ENCODE measurements at places on chromosomes 16 and 17.
A peak's percentile ranks its signal among the peaks of the same experiment; 100 is the strongest.

- DNase-seq: peak; percentile 13
Observed at GRCh38 chr17:48100591-48101011, 677 bp downstream of the CBX1 start.

DNA sequence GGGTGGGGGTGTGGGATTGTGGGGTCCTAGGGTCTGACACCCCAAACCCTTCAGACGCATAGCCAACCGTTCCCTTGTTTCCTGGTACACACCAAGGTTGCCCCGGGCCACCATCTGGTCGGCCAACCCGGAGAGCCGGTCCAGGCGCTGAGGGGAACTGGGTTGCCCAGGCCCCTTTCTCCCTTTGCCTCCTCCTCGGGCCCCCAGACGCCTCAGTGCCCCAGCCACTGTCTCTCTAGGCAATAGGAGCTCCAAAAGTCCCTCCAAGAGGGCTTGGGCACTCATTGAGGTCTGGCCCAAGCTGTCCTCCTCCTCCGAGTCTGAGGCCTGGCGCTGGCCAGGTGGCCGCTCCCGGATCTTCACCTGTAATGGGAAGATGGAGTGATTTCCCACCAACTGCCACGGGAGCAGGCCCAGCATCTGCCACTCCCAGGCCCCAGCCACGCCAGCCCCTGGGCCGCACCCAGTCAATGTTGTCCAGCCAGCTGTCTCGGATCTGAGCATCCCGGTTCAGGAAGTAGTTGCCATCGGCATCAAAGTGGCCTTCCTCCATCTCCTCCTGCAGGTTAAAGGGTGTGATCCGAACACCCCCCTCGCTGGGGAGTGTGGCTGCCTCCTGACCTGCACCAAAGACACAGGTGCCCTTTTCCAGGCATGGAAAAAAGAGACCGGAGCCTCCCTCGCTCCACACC, 1.5 kb downstream of the CD2BP2 start:
- DNase-seq: no peak

DNA sequence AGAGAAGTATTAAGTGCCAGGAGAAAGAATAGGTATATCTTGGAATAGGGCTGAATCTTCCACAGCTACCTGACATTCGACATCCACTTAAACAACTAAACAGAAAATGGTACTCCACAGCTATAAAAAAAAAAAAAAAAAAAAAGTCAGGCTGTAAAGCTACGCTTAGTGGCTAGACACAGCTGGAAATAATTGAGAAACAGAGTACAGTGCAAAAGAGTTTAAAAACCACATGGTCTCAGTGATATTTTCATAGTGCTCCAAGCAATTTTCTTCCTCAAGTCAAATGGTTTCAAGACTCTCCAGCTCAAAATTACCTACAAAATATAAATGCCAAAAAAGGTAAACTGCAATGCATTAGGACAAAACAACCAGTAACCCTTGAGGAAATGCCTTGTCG, 607.1 kb downstream of the KCNJ2 start:
- DNase-seq: no peak

GRCh38 chr17:17235212-17236174, 1.5 kb downstream of the FLCN start:
- no peak for DNase-seq

DNA sequence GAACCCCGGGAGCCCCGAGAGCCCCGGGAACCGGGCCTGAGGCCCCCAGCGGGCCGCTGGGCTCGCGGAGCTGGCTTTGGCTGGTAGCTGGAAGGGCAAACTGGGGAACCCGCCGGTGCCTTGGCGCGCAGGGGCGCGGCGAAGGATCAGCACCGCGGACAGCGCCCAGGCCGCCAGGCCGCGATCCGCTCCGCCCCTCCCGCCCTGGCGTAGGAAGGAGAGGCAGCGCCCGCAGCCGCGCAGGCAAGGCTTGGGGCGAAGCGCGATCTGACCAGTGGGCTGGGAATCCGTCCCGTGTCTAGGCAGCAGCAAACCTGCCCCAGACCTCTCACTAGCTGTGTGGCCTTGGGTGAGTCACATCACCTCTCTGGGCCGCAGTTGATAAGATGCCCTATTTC, 331 bp upstream of the CCDC92B start:
- peak; percentile 8 for DNase-seq

DNA sequence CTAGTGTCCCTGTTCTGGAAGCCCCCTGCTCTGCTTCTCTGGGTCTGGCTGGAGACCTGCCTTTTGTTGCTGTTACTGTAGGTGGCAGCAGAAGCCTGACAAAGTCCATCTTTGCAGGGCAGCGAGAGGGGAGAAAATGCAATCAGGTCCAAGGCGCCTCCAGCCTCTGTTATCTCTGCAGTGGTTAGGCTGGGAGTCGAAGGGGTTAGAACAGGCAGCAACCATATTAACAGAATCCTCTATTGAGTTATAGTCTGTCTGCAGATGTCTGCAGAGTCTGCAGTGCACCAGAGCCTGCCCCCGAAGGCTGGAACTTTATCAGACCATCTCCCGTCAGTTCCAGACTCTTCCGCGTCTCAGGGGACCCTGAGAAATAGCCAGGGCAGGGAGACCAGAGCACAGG, 404.9 kb upstream of the EEF2KMT start:
- no peak for DNase-seq

DNA sequence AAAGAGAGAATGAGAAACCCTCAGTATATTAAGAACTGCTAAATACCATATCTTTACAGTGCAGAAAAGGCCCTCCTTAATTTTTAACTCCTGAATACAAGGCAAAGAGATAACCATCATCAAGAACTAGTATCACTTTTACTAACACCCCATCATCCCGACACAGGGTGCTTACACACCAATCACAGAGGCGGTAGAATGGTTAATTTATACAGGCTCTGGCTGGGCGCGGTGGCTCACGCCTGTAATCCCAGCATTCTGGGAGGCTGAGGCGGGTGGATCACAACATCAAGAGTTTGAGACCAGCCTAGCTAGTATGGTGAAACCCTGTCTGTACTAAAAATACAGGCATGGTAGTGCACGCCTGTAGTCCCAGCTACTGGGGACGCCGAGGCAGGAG, 4.2 kb downstream of the PSMD12 start:
- DNase-seq: no peak

DNA sequence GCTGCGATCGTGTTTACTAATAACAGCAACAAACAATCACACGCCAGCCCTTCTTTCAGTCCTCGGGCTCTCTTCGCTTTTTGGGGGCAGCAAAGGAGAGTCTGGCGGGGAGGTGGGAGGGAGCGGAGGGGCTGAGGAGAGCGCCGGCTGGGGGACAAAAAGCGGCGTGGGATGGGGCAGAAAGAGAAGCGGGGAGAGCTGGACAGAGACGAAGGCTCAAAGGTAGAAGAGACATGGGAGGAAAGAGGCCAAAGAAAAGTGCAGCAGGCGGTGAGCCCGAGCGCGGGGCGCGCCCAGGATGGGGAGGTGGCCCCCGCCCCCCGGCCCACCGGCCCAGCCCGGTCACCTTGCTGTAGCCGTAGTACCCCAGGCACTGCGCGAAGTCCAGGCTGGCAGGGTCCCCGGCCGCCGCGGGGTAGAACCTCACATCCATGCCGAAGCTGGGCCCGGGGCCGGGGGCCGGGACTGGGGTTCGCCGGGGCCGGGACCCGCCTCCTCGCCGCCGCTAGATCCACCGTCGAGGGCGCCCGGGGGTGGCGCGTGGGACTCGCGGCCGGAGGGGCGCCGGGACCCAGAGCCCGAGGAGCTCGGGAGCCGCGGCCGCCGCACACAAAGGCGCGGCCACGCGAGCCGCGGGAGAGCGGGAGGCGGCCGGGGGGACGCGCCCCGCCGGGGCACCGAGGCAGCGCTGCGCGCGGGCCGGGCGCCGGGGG, 496 bp downstream of the TOX3 start:
- DNase-seq: no peak

DNA sequence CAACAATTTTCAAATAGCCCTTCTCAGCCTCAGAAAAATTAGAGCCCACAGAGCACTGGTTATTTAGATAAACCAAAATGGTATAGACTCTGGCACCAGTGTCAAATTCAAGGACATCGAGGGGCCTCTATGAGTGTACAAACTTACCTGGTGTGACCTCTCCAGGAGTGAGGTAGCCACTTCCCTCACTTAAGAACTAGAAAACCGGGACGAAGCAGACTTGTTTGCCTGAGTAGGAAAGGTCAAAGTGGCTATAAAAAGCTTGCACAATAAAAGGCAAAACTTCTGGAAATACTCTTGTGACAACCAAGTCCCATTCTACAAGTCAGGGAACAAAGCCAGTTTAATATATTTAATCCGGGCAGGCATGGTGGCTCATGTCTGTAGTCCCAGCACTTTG, 39.2 kb upstream of the PRSS54 start:
- DNase-seq: no peak

DNA sequence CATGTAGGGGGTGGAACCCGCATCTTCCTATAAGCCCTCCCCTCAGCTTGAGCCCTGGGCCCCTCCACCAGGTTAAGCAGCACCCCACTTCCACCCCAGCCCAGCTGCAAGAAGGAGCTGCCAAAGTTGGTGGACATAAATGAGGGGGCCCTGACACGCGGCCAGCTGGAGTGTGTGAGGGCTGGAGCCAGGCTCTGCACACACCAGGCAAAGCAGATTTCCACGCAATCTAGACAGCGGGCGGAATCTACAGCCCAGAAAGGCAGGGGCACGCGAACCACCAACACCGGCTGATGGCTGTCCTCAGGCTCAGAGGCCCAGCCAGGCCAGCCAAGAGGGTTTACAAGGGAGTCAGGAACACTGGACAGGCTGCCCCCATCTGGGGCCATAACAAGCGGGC, 171.2 kb downstream of the ZNF423 start:
- no peak for DNase-seq

Data from AG04450 (cell line).